ENCODE measurements at places on chromosomes 5 and 9.
A peak's percentile ranks its signal among the peaks of the same experiment; 100 is the strongest.

GRCh38 chr9:134011401-134011800, 13.9 kb upstream of the BRD3OS start:
- DNase-seq, result no peak

- no peak for DNase-seq
Observed at GRCh38 chr9:25177858-25178257, 500.4 kb downstream of the TUSC1 start.

DNA sequence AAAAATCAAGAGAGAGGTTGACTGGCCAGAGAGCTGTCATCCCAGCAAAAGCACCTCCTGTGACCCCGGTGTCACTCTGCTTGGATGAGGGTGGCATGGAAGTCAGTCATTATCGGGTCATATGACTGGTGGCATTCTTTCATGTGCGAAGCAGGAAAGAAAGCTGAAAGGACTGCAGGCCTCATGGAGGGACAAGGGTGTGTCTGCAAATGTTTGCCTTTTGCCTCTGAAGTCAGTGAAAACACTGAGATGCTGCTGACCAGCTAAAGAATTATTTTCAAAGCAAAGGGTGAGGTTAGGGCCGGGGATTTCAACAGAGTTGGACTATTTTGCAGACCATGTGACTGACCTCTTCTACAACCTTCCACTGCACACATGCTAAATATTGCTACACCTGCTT, 298.3 kb downstream of the CSNK1G3 start:
- DNase-seq, result no peak

GRCh38 chr9:13688223-13688989, 408.9 kb upstream of the MPDZ start:
- no peak for DNase-seq

GRCh38 chr9:93865245-93865644, 89.9 kb downstream of the BARX1 start:
- DNase-seq, result no peak

DNA sequence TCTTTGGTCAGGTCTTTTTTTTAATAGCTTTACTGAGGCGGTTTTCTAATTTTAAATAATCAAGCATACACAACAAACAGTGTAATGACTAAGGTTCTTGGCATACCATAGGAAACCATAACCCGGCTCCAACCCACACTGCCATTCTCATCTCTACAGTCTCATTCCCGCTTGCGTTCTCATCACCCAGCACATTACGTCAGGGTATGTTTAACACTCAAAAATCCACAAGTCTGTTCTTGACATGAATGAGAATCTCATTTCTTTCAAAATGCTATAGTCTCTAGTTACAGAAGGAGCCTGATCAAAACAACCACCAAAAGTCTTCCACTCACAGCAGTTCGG, 505 bp downstream of the C5orf34 start:
- DNase-seq, result peak; percentile 15

GRCh38 chr5:1648806-1649205, 125.0 kb upstream of the LPCAT1 start:
- no peak for DNase-seq

DNA sequence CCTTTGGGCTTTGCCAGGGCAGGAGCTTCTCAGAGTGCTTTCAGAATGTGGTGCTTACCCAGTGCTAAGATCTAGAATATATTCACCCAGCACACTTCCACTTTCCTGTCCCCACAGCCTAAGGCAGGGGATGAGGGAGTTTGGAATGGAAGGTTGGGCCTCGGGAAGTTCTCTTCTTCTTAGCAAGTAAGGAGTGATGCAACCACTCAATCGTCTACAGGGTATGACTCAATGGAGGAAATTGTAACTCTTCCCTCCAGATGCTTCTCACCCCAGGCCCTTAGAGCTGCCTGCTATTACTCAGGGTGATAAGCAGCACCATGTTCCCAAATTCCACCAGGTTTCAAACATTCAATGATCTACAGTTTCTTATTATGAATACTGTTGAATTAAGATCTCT, 30.8 kb upstream of the AGGF1 start:
- no peak for DNase-seq

DNA sequence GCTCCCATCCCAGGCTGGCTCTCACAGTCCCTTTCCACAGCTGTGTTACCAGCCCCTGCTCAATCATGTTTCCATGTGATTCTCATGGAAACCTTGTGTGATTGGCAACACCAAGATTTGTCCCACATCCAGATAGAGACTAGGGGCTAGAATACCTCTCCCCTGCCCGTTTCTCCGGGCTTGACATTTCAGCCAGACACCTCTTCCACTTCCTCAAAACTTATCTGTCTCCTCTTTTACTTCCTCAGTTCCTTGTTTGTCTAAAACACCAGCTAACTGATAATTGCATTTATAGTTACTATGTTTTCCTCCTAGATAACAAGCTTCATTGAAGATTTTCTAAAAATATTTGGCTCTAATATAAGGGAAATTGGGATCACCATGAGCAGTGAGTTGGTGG, 16.6 kb upstream of the KCNMB1 start:
- DNase-seq, result no peak

GRCh38 chr9:92564982-92565381, 29.2 kb upstream of the ECM2 start:
- no peak for DNase-seq

- DNase-seq, result no peak
Observed at GRCh38 chr5:83662558-83662957, 58.1 kb downstream of the HAPLN1 start.

- DNase-seq, result no peak
Observed at GRCh38 chr9:19379697-19380046, 364 bp downstream of the RPS6 start.

DNA sequence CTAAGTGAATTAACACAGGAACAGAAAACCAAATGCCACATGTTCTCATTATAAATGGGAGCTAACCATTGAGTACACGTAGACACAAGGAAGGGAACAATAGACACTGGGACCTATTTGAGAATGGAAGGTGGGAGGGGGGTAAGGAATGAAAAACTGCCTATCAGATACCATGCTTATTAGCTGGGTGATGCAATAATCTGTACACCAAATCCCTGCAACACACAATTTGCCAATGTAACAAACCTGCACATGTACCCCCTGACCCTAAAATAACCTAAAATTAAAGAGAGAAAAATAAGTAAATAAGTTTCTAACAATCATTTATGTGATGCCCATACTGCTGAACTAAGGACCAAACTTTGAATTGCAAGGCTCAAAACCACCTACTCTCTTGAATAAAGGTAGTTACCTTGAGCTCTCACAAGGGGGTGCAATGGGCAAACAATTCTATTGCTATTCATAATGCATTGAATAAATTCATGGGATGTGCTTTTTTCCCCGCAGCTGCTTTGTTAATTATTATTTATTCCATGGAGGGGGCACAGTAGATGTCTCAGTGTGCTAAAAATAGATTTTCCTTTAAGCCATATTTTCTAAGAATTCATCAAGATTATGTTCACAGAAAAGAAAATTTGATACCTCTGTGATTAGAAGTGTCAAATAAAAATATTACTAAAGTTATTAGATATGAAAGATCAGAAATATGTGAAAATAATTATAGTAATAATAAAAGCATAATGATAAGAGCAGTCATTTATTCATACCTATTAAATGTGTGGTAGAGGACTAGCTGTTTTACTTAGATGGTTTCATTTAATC, 76.2 kb upstream of the PTPN3 start:
- no peak for DNase-seq

DNA sequence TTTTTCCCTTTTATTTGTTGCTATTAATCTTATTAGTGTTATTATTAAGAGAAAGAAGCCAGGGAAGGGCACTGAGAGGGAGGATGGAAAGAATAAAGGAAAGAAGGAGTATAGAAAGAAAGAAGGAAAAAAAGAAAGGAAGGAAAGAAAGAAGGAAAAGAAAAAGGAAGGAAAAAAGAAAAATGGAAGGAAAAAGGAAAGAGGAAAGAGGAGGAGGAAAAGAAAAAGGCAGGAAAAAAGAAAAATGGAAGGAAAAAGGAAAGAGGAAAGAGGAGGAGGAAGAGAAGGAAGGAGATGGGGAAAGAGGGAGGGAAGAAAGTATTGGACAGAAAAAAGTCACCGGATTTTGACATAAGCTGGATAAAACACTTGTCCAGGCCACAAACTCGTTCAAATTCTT, 47.8 kb downstream of the ANXA1 start:
- DNase-seq, result no peak

DNA sequence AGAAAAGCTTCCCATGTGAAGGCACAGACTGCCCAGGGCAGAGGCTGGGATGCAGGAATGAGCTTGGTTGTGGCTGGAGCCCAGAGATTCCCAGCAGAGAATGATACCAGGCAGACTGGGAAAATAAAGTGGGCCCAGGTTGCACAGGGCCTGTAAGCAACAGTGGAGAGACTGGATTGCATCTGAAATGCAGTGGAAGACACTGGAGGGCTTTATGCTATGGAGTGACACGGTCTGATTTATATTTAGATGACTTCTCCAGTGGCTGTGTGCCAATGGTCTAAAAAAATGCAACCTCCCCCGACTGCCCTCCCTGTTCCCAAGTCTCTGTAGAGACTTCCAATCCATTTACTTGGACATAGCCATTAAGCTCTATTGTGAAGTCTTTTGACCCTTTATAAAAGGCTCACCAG, 951.1 kb upstream of the DMAC1 start:
- DNase-seq, result no peak

- DNase-seq, result no peak
Observed at GRCh38 chr5:73827106-73827450, 201.1 kb downstream of the ARHGEF28 start.

DNA sequence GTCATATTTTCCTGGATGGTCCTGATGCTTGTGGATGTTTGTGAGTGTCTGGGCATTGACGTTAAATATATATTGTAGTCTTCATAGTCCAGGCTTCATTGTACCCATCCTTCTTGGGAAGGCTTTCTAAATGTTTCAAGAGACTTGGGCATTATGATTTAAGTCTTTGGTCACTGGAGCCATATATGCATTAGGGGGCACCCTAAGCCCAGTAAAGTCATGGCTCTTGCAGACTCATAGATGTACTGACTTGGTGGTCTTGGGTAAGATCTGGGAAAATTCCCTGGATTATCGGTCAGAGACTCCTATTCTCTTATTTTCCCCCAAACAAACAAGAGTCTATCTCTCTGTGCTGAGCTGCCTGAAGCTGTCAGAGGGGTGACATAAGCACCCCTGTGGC, 271.1 kb downstream of the TRIM36 start:
- no peak for DNase-seq

- no peak for DNase-seq
Observed at GRCh38 chr9:3436629-3437420, 89.0 kb downstream of the RFX3 start.

DNA sequence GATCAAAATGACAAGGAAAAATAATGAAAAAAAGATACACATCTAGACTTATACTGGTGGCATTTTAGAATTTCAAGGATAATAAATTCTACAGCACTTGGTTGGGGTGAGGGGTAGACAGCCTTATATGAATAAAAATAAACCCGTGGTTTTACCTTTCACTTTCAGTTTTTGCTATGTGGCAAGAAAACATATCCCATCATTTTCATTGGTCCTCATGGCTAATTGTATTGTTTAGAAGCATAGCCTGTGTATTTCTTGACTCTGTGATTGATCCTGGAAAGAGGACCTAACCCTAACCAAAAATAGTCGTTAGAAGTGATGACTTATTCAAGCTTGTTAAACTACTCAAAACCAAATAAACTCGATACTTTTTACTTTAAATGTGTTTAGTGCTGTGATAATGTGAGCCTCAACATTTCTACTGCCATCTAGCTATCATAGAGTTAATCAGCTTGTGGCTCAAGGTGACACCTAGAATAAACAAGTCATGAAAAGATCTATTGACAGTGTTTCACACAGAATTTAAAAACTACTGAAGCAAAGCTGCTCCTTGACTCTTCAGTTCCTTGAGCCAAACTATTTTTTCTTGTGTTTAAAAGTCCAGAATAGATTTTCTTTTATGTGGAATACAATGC, 153.3 kb upstream of the IZUMO3 start:
- DNase-seq, result no peak

GRCh38 chr5:13252699-13253098, 691.8 kb downstream of the DNAH5 start:
- no peak for DNase-seq

DNA sequence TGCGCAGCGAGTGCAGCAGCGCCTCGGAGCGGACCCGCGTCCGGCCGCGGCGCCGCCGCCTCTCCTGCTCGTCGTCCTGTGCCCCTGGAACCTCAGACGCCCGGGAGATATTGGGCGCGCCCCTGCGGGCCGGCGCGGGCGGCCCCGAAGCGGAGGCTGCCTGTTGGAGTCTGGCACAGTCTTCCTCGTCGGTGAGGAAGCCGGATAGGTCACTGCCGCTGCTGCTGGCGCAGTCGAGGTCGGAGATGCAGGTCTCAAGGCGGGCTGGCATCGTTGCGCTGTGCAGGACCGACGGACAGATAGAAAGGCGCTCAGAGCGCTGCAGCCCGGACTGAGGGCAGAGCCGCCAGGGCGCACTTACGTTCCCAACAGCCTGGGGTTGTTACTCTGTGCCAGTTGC, 344 bp downstream of the NEUROG1 start:
- no peak for DNase-seq

DNA sequence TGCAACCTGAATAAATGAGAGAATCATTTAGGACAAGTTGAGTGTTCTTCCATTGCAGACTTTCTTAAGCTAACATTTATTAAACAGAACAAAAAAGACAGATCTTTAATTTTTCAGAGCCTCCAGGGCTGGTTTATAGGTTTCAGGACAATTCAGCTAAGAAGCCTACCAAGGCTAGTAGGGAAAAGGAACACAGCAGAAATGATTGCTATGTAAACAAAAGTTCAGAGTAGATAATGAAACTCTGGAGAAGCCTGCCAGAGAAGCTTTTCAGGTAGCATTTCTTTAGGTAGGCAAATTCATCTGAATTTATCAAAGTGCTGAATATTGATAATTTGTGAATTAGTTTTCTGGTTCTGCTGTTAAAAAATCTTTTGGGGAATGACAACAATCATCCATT, 264.2 kb downstream of the DEPDC1B start:
- no peak for DNase-seq

- no peak for DNase-seq
Observed at GRCh38 chr9:98107926-98108325, 11.1 kb downstream of the TRIM14 start.

DNA sequence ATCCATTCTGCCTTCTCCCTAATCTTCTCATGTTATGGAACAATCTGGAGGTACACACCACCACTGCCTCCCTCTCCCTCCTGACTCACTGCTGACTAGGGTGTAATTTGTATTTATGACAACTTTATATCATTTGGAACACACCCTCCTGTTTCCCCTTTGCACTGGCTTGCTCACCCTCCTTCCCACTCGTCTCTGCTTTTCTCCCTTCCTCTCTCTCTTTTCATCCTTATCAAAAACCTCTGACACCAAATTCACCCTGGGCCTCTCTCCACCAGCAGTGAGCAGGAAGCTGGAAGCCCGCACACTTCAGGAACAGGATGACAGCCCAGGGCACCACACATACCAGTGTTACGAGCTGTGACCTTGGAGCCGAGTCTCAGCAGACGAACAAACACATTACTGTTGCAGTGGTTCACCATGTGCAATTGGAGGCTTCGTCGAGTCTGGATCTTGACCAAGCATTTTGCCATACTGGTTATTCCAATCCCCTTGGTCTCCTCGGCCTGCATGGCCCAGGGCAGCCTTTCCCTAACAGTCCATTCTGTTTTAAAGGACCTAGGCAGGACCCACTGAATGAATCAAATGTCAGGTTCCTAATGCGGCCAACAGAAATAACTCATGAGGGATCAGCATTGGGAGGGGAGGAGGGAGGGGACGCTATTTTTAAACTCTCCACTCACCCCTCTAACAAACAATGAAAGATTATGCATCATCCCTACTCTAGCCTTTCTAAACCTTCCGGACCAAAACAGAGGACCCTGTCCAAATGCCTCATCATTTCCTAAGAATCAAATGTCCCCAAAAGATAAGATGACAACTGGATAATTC, 203.9 kb upstream of the RASEF start:
- no peak for DNase-seq
